Activated gamma-delta T cell (primary cell): ENCODE measurements at places on chromosomes 12 and 14.

- no peak for DNase-seq
Measured at GRCh38 chr12:131773582-131774221, 54.5 kb upstream of the MMP17 start.

DNA sequence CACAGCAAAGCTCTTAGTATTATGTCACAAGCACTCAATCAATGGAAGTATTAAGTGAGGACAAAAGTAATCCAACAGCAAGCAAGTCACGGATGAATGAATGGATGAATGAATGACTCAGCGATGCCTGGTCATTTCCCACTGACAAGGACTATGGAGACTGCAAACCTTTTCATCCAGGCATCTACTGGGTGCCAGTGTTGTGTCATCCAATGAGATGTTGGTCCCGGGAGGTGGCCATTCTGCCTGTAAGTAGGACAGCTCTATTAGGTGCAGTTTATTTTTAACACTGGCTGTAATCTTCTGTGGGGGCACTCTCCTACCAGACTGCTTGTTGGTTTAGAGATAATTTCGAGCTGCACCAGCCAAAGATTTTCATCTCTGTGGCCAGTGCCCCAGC is 39.4 kb downstream of the STAB2 start:
- DNase-seq: no peak

- DNase-seq: no peak
Measured at GRCh38 chr14:28764257-28765160, 2.1 kb upstream of the FOXG1 start.

- no peak for DNase-seq
Measured at GRCh38 chr12:105420659-105421240, 90.3 kb downstream of the C12orf75 start.

DNA sequence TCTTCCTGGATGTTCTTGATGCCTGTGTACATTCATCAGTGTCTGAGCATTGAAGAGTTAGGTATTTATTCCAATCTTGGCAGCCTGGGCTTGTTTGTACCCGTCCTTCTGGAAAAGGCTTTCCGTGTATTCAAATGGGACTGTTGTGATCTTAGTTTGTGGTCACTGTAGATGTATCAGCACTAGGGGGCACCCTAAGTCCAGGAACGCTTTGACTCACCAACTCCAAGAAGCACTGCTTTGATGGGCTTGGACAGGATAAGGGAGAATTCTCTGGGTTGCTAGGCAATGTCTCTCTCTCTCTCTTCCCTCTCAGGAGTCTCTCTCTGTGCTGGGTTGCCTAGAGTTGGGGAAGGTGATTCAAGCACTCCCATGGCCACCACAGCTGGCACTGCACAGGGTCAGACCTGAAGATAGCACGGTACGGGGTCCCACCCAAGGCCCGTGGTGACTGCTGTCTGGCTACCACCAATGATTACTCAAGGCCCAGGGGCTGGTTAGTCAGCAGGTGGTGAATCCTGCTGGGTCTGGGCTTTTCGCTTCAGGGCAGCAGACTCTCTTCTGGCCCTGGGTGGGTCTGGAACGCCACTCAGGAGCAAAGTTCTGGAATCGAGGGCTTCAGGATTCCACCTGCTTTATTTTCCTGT is 211.1 kb upstream of the RGS6 start:
- DNase-seq: no peak

- DNase-seq: no peak
Measured at GRCh38 chr14:91953170-91953985, 5.9 kb upstream of the FBLN5 start.

GRCh38 chr12:29582146-29582545 is 84.7 kb upstream of the OVCH1 start:
- DNase-seq: no peak

DNA sequence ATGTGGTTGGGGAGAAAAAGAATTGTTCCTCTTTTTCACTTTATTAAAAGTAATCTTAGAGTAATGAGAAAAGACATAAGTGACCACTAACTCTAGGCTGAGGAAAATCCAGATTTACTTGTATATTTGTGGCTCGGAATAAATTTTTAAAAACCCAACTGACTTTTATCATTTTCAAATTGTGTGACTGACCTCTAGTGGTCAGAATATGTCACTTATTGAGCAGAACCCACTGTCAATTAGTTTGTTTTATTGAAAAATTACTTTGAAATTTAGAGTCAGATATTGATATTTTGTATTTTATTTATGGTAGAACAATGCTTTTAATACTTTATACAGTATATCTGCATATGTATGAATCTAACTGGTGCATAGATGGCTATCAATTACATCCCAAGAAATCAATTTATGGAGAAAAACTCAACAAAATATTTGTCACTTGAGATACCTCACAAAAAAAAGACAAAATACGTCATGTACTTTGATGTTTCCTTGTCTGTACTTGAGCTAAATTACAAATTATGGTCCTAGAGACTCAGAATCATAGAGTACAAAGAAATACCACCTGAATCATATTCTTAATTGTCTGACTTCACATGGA is 229.4 kb downstream of the CNTN1 start:
- DNase-seq: no peak

DNA sequence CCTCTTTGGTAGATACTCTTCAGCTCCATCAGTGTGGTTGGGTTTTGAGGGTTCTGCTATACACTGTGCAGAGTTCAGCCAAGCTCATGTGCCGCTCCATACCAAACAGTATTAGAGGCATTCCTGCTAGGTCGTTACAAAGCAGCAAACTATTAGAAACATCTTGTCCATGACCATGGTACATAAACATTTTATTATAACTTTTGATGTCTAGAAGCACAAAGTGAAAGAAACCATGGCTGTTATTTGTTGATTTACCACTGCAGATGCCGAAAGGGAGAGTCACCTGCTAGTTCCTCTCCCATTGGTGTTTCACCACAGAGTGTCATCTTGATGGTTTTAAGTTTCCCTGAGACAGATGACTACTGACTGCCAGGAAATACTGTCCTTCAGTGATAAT is 242.0 kb downstream of the ADAMTS20 start:
- no peak for DNase-seq

- DNase-seq: no peak
Measured at GRCh38 chr12:6154730-6155459, 30.4 kb upstream of the VWF start.

GRCh38 chr12:71693126-71693525 is 7.2 kb downstream of the TMEM19 start:
- no peak for DNase-seq

DNA sequence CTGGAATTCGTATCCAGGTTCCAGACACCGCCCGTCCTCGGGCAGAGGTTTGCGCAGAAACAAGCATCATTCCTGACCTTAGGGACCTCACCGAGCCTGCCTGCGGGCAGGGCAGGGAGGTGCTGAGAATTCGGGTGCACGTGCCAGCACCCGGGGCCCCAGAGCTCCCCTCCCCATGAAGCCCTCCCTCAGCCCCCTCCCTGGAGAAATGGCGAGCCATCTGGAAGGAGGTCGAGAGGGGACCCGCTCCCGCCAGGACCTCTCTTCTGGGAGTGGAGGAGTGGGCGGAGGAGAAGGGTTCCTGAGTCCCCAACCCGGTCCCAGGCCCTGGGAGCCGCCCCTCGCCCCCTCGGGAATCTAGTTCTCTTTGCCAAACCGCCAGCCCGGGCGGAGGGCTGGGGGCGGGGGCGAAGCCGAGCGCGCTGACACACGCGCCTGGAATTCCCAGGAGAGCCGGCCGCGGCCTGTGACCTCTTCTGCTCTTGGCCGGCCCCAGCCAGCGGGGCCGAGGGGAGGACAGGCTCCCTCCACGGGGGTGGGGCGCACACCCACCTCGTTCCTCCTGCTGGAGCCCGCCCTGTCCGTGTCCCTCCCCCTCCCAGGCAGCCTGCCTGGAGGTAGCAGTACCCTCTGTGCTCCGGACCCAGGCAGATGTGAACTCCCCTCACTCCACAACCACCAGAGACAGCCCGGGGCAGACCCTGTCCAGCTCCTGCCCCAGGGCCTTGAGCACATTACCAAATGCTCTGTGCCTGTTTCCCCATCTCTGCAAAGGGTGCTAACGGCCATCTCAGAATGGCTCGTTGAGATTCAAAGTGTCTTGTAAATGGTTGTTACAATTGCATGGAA is 23.0 kb upstream of the GPR132 start:
- DNase-seq: no peak

GRCh38 chr12:53939141-53940108 is 794 bp downstream of the HOXC13 start:
- no peak for DNase-seq

- DNase-seq: no peak
Measured at GRCh38 chr12:24773996-24774395, 174.9 kb downstream of the BCAT1 start.

GRCh38 chr12:55467836-55468235 is 2.1 kb downstream of the OR6C70 start:
- no peak for DNase-seq

GRCh38 chr12:76859611-76860010 is 19.2 kb downstream of the CSRP2 start:
- no peak for DNase-seq

- DNase-seq: no peak
Measured at GRCh38 chr12:46368684-46369083, 3.9 kb downstream of the SLC38A2 start.

GRCh38 chr14:34275078-34275477 is 187.0 kb downstream of the SPTSSA start:
- DNase-seq: no peak

DNA sequence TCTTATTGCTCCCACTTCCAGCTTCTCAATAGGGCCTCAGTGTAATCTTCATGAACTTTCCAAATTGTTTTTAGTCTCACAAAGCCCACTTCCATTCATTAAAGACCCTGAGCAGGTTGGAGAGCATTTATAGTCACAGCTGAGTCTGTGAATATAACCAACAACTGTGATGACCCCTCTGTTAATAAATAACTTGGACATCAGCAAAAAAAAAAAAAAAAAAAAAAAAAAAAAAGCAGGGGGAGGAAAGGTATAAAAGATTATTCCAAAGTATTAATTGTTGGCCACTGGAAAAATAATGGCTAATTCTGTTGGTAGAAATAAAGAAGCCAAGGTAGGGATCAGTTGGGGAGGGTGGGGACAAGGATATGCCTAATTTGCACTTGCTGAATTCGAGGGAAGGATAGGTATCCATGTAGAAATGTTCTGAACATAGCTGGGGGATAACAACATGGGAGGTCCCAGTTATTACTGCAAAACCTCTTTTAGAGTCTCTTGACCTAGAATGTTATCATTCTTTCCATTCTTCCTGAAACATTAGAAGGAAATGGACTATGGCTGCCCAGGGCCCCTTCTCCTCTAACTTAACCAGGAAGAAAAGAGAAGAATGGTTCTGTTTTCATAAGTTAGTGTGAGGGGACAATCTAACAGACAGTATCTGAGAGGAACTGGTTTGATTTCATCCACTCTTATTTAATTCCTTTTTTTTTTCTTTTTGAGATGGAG is 56.5 kb downstream of the SAMD4A start:
- no peak for DNase-seq

- no peak for DNase-seq
Measured at GRCh38 chr12:105072888-105073488, 11.3 kb downstream of the ALDH1L2 start.

GRCh38 chr14:93980456-93981201 is 4.3 kb upstream of the ASB2 start:
- no peak for DNase-seq

DNA sequence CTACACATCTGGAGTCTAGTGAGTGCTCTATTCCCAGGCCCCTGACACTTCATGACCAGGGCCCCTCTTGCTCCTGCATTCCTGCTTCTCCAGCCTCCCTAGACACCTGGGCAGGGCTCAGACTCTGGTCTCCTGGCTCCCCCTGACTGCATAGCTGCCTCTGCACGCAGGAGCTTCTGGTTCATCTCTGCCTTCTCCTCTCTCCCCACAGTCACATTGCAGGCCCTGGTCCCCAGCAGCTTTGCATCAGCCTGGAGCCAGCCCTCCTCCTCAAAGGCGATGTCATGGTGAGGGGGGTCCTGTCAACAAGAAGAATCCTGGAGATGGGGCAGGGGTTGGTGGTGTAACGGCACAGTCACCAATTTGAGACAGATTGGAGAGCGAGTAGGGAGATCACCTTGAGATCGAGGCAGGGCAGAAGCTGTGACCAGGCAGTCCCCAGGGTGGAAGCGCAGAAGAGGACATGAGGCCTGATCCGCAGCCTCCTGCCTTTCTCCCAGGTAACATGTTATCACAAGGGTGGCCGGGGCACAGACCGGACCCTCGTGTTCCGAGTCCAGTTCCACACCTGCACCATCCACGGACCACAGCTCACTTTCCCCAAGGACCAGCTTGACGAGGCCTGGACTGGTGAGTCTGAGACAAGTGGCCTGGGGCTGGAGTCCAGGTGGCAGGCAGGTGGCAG is 8.1 kb downstream of the TNS2 start:
- no peak for DNase-seq

- no peak for DNase-seq
Measured at GRCh38 chr12:89960011-89960507, 251.4 kb upstream of the ATP2B1 start.

DNA sequence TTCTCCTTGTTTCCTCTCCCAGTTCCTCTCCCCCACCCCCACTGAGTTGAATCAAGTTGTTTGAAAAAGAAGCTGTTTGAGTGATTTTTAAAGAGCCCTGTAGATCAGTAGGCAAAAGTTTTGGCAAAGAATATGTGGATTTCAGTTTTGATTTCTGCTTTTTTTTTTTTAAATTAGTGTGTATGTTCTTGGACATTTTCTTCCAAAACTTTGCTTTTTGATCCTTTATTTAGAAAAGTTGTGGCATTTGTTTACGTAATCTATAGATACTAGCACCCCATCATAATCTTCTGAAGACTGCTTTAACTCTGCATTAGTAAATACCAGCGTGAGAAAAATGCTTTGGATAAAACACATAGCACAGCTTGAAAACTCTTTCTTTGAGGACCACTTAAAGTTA is 190.3 kb upstream of the SEL1L start:
- no peak for DNase-seq

GRCh38 chr12:117047810-117048584 is 51.2 kb downstream of the TESC start:
- no peak for DNase-seq

DNA sequence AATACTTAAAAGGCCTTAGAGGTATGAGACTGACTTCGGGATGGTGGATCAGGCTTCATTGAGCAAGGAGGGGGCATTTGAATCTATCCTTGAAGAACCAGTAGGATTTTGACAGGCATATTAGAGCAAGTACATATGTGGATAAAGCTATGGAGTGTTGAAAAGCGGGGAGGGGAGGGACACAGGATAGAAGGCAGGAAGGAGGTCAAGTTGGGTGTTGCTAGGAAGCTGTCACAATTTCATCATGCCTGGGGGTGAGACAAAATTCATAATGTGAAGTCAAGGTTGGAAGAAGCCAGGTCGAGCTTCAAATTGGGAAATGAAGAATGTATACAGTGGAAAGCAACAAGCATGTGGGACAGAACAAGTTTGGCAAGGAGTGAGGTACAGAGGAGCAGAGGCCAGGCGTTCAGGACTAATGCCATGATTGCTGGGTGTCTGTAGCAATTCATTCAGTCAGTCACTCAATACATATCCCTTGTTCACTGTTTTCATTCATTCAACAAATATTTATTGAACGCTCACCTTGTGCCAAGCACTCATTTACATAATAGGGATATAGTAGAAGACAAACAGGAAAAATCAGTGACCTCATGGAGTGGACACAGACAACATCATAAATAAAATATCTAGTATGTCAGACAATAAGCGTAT is 58.3 kb upstream of the LTA4H start:
- DNase-seq: no peak

- no peak for DNase-seq
Measured at GRCh38 chr12:1594006-1594260, 448 bp downstream of the FBXL14 start.
